ENCODE measurements at places on chromosomes 3 and 15.

GRCh38 chr3:38650248-38650951, 913 bp upstream of the SCN5A start:
- DNase-seq = no peak

- no peak for DNase-seq
These were observed 183.1 kb upstream of the CGNL1 start for GRCh38 chr15:57193161-57193560.

- no peak for DNase-seq
These were observed 423.2 kb downstream of the EPHB1 start for GRCh38 chr3:135218304-135218703.

- no peak for DNase-seq
These were observed 244.8 kb downstream of the ALCAM start for GRCh38 chr3:105611304-105612192.

DNA sequence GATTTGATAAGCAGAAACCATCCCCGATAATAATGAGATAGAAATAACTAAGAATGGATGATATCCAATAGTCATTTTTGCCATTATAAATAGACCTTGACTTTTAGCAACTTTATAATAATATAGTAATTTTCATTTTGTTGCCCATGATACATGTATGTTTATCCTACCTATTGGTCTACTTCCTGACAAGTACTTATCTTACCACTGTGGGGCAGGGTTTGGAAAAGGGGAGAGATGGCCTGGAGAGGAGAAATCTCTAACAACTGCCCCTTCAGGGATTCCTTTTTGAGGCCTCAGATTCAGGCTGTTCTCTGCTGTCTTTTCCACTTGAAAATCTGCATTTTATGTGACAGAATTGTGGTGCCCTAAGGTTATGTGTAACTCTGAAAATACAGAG, 42.2 kb downstream of the FAM98B start:
- no peak for DNase-seq

DNA sequence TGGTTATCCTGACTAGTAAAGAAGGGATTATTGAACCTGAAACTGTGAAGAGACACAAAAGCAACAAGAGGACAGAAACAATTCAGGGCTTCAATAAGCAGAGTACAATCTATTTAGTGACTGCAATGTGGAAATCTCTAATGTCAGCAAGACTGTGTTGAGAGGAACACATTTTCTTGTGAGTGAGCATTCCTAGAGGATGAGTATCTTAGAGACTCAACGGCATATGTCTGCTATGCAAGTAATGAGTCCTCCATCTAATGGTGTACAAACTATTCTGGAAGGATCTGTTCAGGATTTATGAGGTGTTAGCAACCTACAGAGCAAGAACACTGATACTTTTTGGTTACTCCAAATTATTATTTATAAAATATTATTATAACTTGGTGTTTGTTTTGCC, 226.5 kb upstream of the NDN start:
- no peak for DNase-seq

DNA sequence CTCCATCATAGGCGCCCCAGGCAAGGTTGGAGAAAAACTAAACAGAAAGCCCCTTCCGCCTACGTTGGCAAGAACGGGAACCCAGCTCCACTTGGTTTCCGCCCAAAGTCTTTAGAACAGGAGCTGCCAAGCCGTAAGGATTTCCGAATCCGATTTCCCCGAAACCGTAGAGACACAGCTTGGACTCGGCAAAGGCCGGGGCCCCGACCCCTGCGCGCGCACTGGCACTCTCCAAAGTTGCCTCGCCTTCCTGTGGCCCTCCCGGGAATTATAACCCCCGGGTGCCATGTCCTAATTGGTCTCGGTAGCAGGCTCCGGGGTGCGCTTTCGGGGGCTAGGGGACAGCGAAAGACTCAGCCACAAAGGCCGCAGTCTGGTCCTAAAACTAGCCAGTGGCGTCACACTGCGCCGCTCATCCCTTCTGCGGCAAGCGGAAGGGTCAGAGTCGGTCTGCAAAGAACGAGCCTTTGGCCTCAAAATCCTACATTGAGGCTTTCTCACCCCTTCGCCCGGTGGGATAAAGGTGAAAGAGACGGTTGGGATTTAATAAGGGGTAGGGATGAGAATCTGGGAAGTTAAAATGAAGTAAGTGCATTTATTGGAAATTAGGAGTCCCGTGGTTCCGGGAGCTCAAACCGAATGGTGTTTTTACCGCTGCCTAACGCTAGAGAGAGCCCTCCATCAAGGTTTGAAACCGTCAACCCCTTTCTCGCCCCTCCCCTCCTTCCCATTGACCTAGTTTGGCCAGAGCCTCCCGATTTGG, 6.8 kb downstream of the BCL6 start:
- DNase-seq = no peak

GRCh38 chr3:55988905-55989304, 479.4 kb downstream of the ERC2 start:
- no peak for DNase-seq

GRCh38 chr15:90143166-90143655, 40.9 kb upstream of the IDH2 start:
- peak; percentile 36 for DNase-seq

DNA sequence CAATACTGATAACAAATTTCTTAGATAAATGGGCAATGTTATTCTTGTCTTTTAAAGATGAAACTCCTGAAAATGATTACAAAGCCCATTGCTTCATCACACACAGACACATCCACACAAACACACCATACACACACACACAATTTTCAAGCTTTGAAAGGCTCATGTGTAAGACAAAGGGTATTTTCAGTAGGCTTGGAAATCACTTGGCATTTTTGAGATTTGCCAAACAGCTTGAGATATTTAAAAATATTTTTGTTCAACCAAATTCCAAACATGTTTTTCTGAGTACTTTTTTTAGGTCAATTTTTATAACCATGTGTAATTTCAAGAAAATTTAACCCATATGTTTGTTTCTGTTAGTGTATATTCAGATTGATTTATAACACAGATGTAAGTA, 283.7 kb downstream of the ROBO2 start:
- no peak for DNase-seq

- DNase-seq = no peak
These were observed 692 bp downstream of the UBE2E2 start for GRCh38 chr3:23203708-23204330.

- no peak for DNase-seq
These were observed 27.9 kb downstream of the EID1 start for GRCh38 chr15:48905847-48906246.

DNA sequence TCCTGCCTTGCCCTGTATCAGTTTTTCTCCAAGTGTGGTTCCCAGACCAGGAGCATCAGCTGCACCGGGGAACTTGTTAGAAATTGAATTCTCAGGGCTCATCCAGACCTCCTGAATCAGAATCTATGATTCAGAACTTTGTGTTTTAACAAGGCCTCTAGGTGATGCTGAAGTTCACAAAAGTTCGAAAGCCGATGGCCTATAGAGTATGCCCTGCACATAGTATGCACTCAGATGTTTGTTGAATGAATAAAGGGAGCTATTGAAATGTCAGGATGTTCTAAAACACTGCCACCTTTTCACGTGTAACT, 664 bp upstream of the LARP6 start:
- DNase-seq = no peak

- DNase-seq = no peak
These were observed 11.9 kb upstream of the LDHAL6B start for GRCh38 chr15:59194639-59195325.

- no peak for DNase-seq
These were observed 23.3 kb upstream of the CYP11A1 start for GRCh38 chr15:74390647-74391288.

GRCh38 chr3:4498446-4498845, 5.3 kb downstream of the ITPR1 start:
- DNase-seq = no peak

DNA sequence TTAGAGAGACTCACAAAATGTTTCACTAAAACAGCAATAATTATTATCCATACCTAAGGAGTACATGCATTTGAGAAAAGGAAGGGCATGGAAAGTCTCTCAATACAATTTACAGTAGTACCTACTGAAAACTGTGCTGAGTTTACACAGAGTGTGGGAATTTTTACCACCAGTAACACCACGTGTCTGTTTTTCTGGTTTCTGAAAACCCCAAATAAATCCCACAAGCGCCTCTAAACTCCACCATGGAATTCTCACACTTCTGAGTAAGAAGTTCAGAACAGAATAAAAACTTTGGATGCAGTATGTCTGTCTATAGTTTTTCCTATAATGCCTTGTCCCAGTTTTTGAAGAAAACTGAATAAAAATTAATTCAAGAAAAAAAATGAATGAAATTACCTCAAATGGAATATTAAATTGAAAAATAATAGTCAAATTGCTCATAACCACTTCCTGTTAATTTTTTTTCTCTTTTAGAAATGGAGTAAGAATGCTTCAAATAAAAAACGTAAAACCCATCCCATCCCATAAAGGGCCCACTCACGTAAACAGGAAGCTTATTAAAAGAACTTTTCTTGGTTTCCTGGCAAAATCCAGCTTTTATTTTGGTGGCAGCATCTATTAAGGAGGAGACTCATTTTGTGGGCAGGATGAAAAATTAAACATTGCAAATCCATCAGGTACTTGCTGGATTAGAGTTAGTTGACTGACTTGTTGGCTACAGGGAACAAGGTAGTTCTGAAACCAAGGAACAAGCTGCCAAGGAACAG, 378.1 kb downstream of the TIGIT start:
- no peak for DNase-seq

GRCh38 chr3:181330821-181331563, 341.5 kb upstream of the DNAJC19 start:
- DNase-seq = no peak

DNA sequence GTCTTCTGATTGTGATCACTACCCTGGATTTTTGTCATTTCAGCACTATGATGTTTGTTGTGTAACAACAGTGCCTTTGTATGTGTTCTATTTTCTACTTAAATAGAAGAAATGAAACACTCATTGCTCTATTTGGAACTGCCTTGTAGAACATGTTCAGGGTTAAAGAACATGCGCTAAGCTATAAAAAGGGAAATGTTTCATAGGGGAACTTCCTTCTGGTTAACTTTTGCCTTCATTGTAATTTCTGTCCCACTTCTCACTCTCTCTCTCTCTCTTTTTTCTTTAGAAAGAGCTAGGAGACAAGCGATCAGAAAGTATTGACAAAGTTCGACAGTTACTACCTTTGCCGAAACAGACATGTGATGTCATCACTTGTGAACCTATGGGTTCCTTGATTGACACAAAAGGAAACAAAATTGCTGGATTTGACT, at the start of gene P2RY12:
Gene P2RY12 (minus strand): TSS at position 13 of the 434 bp plus-strand sequence. CDS start 45,908 bp downstream, outside the sequence.
- no peak for DNase-seq

DNA sequence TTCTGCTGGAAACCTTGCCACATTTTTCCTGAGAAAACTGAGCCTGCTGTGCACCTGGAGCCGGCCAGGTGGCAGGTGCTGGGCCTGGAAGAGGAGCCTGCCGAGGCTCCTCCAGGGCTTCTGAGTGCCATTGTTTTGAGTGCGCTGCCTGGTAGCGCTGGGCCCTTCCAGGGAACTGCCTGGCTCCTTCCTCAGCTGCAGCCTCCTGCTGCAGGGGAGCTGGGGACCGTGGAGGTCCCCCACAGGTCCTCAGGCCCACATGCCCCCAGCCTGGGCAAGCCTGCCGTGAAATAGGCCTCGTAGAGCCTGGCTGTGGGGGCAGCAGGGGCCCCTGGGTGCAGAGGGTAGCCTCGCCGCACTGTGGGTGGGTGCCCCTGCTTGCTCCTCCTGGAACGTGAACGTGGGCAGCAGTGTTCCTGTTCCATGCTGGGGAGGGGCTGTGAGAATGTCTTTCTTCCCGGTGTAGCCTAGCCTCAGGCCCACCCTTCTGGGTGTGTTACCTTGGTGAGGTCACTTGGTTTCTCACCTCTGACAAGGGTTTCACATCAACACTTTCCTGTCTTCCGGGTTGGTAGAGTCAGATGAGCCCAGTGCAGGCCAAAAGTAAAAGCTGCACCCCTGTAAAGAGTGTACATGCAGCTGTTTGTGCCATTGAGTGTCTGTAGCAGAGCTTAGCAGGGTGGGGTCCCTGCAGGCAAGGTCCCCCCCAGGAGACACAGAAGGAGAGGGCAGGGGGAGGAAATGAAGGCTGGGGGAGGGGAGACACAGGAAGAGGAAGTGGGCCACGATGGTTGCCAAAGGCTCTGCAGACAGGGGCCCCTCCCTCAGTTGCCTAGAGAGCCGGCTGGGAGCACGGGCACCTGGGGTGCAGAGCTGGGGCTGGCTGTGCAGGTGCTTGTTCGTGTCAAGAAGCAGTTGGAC, 34.5 kb downstream of the KLF13 start:
- no peak for DNase-seq

GRCh38 chr3:54171509-54171908, 49.2 kb downstream of the CACNA2D3 start:
- no peak for DNase-seq

DNA sequence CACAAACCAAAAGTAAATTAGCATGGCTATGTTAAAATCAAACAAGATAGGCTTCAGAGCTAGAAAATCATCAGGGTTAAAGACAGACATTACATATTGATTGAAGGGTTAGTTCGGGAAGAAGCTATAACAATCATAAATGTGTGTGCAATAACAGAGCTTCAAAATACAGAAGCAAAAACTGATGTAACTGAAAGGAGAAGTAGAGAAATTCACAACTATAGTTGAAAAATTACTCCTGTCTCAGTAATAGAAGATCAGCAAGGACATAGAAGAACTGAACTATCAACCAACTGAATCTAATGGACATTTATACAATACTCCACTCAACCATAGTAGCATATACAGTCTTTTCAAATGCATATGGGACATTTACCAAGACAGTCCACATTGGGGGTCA, 59.4 kb downstream of the MCTP2 start:
- DNase-seq = no peak

- no peak for DNase-seq
These were observed 17.4 kb upstream of the MKRN3 start for GRCh38 chr15:23548071-23548470.

- no peak for DNase-seq
These were observed 16.7 kb upstream of the TBC1D21 start for GRCh38 chr15:73856458-73857192.

GRCh38 chr3:60972599-60972998, 278.7 kb downstream of the FHIT start:
- no peak for DNase-seq

GRCh38 chr3:66097647-66098046, 58.9 kb upstream of the MAGI1 start:
- no peak for DNase-seq

DNA sequence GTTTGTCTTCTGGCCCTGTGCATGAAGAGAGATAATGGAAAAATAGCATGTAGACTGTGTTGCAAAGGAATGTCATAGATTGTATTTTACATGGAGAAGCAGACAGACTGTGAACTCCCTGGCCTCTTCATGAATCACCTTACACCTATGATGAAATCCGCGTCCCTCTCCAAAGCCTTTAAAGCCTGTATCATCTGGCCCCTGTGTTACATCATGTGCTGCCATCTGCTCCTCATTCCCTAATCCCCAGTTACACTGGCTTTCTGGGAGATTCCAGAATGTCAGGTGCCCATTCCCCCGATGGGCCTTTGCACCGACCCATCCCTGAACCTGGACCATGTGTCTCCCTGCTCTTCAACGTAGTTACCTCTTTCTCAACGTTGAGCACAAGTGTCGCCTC, 190.8 kb downstream of the ADAMTSL3 start:
- no peak for DNase-seq

DNA sequence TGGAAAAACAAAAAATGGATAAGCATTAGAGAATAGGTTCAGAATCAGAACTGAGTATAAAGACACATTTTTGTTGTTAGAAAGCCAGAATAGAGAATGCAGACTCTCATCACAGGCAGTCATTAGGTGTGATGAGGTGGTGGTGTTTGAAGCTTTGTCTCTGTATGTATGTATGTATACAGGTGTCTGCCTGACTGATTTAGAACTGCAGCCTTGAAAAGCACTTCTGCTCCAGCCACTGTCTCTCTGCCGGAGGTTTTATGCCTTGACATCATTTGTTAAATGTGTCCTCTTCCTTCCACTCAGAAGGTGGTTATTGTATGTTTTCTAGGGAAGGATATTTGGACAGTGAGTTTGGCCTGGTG, 80.7 kb upstream of the ZBED2 start:
- DNase-seq = no peak

Data from activated CD4-positive, alpha-beta T cell treated with anti-CD3 and anti-CD28 coated beads for 24 hours (primary cell).